ENCODE measurements at places on chromosomes 3 and 15.

DNA sequence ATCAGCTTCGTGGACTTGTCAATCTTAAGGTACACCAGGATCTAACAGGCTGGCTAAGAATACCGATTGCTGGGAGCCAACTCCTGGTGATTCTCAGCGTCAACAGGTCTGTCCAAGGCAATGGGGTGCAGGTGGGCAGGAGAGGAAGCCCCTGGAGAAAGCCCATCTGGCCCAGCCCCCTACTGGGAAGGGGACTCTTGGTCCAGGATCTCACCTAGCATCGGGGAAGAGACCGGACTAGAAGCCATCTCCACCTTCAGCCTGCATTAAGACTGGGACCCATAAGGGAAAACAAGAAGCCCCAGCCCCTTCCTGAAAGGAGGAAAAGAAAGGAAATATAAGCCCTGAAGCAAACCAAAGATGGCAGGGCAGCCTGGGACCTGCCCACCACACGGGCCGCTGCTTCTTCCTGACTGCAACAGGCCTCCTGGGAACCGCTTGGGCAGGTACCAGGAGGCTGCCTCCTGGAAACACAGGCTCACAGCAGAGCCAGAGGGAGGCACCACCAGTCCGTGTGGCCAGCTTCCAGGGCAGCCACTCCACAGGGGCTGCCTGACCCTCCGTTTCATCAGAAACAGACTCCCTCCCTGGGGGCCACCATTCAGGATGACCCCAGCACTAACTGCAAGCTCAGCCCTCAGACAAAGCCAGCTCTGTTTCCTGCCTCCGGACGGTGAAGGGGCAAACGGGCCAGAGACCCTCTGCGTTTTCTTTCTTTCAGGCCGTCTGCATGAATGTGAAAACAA lies 100.2 kb downstream of the LRIG1 start:
- DNase-seq, result no peak

- DNase-seq, result no peak
Measured at GRCh38 chr3:14914779-14915117, 32.6 kb upstream of the NR2C2 start.

DNA sequence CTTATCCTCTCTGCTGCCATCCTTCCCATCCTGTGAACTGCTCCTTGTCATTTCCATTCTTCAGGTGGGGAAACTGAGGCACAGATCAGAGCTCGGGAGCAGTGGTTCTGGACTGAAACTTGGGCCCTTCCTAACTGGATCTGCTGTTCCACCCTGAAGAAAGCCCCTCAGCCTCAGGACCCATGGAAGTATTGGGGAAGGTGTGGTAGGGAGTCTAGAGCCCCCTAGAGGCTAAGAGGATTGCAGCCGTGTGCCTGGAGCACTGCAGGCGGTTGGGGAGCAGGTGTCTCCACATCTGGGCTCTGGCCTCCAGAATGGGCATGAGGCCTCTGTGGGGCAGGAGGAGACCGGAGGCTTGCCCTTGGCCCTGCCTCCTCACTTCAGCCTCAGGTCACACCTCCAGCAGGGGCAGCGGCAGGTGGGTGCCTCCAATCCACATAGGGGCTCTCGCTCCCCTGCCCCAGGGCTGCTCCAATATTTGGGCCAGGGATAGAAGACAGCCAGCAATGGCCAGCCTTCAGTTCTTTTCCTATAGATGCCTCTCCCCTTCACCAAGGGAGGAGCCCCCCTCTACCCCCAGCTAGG lies 28.1 kb downstream of the DNAJB8 start:
- no peak for DNase-seq

DNA sequence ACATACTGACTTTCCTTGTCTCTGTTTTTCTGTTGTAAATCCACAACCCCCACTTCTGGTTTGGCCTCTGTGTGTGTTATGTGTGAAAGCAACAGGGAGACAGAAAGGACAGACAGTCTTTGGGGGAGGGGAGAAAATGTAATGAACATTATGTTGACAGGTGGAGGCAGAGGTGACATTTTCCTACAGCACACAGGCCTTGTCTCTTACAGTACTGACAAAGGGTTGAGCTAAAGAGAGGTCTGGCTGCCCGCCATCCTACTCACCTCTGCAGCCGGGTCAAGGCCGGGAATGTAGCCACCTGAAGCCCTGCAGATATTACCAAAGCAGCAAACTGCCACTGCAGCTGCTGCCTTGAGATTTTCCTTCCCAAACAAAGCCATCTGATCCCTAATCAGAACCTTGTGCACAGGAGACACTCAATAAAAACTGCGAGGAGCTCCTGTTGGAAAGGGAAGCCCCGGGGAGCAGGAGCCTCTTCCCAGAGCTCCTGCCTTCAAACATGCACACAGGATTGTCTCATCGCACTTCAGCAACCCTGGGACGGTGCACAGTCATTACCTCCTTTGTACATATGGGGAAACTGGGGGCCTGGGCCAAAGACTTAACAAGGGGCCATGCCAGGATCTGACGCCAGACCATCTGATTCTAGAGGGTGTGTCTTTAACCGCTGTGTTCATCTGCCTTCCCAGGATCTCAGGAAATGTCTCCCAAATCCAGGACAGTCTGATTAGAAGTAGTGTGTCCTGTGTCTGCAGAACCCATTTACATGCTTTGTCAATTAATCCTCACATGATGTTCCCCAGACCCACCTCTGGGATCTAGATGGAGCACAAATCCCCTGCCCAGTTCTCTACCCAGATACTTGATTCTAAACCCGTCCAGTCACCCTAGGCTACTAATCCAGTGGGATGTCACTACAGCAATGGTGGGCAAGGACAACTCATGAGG lies 14.2 kb downstream of the MYO5C start:
- no peak for DNase-seq

DNA sequence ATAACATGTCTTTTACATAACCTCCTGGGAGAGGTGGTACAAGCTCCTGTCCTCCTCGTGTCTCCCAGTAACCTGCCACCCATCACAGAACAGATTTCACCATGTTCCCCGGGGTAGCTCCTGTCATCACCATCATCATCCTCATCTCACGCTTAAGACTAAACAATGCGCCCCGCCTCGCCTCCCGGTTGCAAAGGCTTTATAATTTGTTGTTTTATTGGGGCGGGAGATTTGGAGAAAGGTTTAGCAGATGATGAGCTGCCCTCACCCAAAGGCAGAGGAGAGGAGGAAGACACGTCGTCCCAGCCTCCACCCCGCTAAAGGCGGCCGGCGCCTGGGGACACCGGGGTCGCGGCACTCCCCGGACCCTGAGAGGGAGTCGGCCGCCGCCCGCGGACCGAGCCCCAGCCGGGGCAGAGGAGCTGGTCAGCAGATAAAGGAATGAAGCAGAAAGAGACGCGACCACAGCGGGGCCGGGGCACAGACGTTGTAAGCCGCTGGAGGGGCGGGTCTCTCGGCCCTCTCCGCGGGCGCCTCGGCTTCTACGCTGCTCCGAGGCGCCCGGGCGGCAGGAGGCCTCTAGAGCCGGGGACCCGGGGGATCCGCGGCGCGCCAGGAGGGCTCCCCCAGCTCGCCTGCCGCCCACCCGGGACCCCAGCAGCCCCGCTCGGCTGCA lies 589 bp downstream of the HERC1 start:
- peak; percentile 41 for DNase-seq

DNA sequence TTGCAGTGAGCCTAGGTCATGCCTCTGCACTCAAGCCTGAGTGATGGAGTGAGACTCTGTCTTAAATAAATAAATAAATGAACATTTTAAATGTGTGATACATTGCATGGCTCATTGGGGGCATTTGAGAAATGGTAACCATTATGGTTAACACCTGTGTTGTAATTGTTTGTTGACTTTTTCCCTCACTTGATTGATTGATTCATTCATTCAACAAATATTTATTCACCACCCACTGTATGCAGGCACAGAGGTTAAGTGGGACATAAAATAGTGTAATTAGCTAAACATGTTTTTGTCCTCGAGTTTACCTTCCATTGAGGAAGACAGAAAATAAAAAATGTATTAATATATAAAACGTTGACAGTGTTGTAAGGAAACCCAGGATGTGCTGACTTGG lies 127.1 kb upstream of the ANKRD28 start:
- DNase-seq, result no peak

GRCh38 chr3:138933068-138933668 lies 13.8 kb downstream of the FOXL2 start:
- DNase-seq, result no peak

DNA sequence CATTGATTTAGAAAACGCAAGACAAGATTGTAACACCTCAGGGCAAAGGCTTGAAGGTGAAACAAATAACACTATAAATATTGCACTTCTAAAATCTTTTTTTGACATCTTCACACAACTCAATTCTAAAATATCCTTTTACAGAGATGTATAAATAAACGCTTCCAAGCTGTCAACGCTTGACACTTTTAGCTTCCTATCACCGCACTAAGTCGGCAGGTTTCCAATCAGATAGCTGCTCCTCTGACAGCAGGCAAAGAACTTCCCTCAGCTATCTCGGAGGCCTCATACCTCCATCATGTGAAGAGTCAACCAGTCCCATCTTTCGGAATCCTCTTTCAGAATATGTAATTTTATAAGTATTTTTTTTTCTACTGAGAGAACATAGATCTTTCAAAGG lies 71.0 kb downstream of the PCOLCE2 start:
- no peak for DNase-seq

- DNase-seq, result no peak
Measured at GRCh38 chr3:118477768-118478167, 556.9 kb downstream of the IGSF11 start.

- no peak for DNase-seq
Measured at GRCh38 chr3:37993820-37994638, 3.4 kb downstream of the VILL start.

DNA sequence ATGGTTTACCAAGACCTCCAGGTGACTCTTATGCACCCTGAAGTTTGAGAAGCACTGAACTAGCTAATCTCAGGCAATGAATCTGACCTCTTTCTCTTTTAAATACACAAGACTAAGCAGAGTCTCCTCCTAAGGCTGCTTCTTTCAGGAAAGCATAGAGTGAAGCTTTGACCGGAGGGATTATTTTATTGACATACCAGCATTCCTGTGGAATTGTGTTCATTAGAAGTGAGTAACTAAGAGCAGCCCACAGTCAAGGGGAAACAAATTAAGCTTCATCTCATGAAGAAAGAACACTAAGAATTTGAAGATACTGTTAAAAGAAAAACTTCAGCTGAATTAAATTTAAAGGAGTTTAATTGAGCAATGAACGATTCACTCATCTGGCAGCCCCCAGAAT lies 963.5 kb downstream of the NTRK3 start:
- DNase-seq, result no peak

GRCh38 chr3:152229692-152230091 lies 39.0 kb upstream of the MBNL1 start:
- no peak for DNase-seq

DNA sequence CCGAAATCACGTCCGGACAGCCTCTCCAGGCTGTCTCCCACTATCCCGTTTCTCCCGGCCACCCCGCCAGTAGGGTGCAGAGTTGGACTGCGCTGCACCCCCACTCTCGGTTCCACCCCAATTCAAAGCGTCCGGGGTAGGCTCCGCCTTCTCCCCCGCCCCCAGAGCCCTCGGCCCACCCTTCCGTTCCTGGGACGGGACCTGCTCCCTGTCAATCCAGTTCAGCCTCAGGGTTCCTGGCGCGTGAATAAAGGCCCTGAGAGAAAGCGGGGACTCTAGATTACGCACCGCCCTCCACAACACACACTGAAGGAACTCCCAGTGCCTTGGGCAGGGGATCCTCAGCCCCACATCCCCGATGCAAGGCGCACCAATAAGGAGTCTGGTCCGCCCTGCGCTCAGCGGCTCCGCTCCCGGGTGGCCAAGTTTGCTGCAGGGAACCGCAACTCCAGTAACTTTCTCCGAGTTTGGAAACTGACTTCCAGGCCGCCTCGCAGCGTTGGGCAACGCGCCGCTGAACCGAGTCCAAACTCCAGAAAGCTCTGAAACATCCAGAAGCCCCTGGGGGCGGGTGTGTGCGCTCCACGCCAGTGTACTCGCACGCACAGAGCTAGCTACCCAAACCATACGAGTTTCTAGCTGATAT lies 1.9 kb downstream of the ADAMTS9 start:
- DNase-seq, result no peak

GRCh38 chr15:75732809-75733451 lies 20.3 kb upstream of the CSPG4 start:
- DNase-seq, result peak; percentile 31

- DNase-seq, result no peak
Measured at GRCh38 chr3:28949580-28949979, 331.3 kb upstream of the RBMS3 start.

DNA sequence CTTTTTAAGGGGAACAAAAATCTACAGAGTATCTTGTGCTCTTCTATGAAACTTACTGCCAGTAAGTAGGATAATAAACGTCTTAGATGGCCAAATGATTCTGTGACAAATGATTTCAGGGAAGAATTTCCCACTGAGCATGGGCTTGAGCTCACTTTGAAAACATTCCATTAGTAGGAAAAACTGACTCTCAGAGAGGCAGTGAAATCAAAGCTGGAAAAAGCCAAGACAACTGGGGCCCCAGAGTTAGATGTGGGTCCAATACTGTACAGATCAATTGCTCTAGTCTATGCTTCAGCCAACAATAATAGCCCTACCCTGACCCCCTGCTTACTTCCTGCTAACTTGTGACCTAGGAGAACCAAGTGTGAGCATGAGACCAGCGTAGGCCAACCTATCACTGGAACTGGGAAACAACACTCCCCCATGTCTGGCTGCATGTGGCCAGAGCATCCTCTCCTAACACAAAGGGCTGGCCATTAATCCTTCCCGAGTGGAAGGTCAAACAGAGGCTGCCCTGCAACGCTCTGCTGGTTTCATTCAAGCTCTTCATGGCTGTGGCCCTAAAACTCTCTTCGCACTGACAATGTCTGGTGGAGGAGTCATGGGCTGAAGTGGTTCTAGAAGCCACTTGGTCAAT lies 68.8 kb downstream of the FOXB1 start:
- no peak for DNase-seq

DNA sequence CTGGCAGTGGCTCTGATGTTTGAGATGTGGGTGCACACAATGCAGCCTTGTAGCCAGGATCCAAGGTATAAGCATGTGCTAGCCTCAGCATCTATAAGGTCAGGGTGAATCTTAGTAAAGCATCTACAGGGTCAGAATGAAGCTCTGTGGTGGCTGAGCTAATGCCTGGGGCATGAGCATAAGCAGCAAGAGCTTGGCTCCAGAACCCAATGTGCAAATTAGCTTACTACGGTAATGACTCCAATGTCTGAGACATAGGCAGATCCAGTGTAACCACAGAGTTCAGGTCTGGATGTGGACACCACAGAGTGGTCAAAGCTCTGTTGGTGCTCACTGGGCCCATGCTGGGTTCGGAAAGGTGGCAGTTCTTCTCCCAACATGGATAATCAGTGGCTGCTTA lies 304.5 kb upstream of the NECTIN3 start:
- no peak for DNase-seq

GRCh38 chr3:97384583-97384982 lies 380.0 kb upstream of the ARL6 start:
- no peak for DNase-seq

GRCh38 chr3:112111785-112112402 lies 21.2 kb downstream of the GCSAM start:
- DNase-seq, result peak; percentile 40

GRCh38 chr3:134807189-134807588 lies 12.1 kb downstream of the EPHB1 start:
- no peak for DNase-seq
